ENCODE measurements at places on chromosomes 4 and X. TPM values are rescaled to one million over a fixed set of nuclear protein-coding genes. Genes with fewer than 3 reads are reported as not detected.

The KIT gene
- 0.22 TPM for total RNA-seq

The IL1RAPL1 gene
- total RNA-seq, result not detected

The HMGB3 gene
- total RNA-seq, result 22.8 TPM

The APEX2 gene
- total RNA-seq, result 26.6 TPM

The GABRG1 gene
- not detected for total RNA-seq

The TEX11 gene
- not detected for total RNA-seq

The NAA11 gene
- not detected for total RNA-seq

DNA sequence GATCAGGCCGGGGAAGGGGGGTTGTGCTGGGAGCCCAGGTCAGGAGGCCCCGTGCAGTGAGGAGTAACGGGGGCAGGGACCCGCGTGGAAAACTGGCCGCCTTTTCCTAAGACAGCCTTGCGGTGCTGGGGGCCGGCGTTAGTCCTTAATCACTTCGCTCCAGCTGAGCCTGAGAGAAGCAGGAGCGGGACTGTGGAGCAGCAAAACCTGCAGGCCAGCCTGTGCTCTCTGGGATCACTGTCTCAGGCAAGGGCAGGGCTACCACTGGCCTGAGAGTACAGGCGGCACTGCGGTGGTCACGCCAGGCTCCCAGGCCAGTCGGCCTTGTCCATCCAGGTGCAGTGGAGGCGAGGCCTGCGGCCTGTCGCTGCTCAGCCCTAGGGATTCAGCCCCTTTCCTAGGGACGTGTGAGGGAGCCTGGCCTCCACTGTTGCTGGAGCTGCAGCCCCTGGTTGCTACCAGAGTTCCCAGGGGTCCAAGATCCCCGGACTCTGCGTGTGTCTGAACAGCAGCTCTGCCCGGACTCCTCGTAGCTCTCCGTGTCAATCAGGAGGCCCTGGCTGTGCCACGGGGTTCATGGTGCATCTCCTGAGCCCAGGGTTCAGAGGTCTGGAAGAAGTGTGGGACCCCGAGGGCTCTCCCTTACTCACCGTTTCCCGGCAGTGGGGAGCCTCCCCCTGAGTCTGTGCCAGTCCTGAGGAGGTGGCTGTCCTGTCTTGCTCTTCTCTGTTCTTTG, 2141.7 kb upstream of the TENM3 start:
- H3K27me3 ChIP-seq, result no peaks in the 10 kb centered on the region
- no peak for DNase-seq
- no peaks in the 10 kb centered on the region for H3K36me3 ChIP-seq
- H3K4me3 ChIP-seq, result no peak overlapping the region

GRCh38 chrX:41718481-41719235, 5.3 kb upstream of the GPR82 start:
- H3K27me3 ChIP-seq, result peaks cover 18% of the 10 kb centered on the region
- H3K4me3 ChIP-seq, result no peak overlapping the region
- no peak for DNase-seq
- no peak overlapping the region for H3K27ac ChIP-seq
- H3K4me1 ChIP-seq, result peaks cover 43% of the 10 kb centered on the region
- peaks cover 13% of the 10 kb centered on the region for H3K36me3 ChIP-seq

- no peaks in the 10 kb centered on the region for H3K36me3 ChIP-seq
- no peaks in the 10 kb centered on the region for H3K4me1 ChIP-seq
- DNase-seq, result no peak
- H3K27ac ChIP-seq, result no peak overlapping the region
- no peak overlapping the region for H3K4me3 ChIP-seq
Observed at GRCh38 chr4:76536373-76536689, 101.3 kb downstream of the SHROOM3 start.

GRCh38 chrX:1103360-1103759, 109.1 kb downstream of the CRLF2 start:
- DNase-seq, result no peak
- no peak overlapping the region for H3K4me3 ChIP-seq
- H3K4me1 ChIP-seq, result no peaks in the 10 kb centered on the region
- no peaks in the 10 kb centered on the region for H3K36me3 ChIP-seq
- H3K27ac ChIP-seq, result no peak overlapping the region

DNA sequence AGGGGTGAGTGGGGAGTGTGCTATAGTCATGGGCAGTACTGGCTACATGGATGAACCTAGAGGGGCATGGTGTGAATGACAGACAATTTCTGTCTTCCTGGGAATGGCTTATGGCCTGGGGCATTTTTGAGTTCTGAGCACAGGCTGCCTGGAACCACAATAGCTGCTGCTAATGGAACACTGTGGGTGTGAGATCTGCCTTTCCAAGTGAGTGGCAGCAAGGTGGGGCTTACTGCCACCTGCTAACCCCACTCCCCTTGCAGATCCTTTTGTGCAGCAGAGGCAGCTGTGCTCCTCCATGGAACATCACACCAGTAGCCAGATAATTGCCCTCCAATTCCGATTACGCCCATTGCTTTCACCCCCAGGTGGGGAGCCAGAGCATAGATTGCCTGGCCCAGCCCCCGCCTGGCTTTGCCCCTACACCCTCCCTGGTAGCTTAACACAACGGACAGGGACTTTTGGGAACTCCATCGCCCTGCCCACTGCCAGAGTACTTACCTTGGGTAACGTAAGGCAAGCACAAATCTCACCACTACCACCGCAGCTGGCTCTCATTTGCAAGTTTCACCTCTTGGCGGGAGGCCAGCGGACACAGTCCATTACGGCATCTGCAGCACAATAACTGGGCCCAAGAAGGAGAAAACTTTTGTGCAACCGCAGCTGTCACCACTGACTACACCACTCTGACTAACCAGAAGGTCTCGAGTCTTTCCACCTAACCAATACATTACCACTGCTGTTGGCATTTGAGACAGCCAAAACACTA, 421.2 kb upstream of the NWD2 start:
- DNase-seq, result no peak
- H3K27me3 ChIP-seq, result no peaks in the 10 kb centered on the region
- H3K36me3 ChIP-seq, result no peaks in the 10 kb centered on the region
- no peak overlapping the region for H3K27ac ChIP-seq

- DNase-seq, result peak; percentile 62
- H3K27ac ChIP-seq, result no peak overlapping the region
- H3K27me3 ChIP-seq, result no peaks in the 10 kb centered on the region
- H3K4me1 ChIP-seq, result peaks cover 9% of the 10 kb centered on the region
Observed at GRCh38 chr4:1767770-1768366, 25.2 kb upstream of the FGFR3 start.

GRCh38 chr4:48692897-48693296, 87.2 kb downstream of the FRYL start:
- peaks cover 32% of the 10 kb centered on the region for H3K4me1 ChIP-seq
- H3K27ac ChIP-seq, result no peak overlapping the region
- DNase-seq, result no peak
- no peak overlapping the region for H3K4me3 ChIP-seq

DNA sequence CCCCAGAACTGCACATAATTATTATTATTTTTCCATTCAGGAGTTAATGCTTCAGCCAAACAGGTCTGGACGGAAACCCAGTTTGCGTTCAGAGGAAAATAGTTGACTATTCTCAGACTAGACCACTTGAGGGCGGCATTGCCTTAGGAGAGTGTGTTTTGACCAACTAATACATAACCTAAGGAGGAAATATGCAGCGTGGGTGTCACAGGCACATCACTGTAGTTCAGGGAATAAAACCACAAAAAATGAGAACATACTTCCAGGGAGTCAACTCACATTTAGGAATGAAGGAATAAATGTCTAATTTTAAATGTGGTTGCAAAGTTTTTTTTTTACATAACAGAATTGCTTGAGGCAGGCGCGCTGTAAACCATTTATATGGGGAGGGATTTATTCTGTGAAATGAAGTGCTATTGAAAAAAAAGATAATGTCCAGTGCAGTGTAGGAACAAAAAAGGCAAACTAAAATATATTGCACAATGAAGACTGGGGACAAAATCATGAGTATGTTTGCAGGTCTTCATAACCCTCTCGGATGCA, 93.3 kb downstream of the SYNPO2 start:
- peaks cover 8% of the 10 kb centered on the region for H3K27me3 ChIP-seq
- no peaks in the 10 kb centered on the region for H3K36me3 ChIP-seq
- no peak overlapping the region for H3K27ac ChIP-seq
- H3K4me3 ChIP-seq, result no peak overlapping the region
- peak; percentile 52 for DNase-seq
- no peaks in the 10 kb centered on the region for H3K4me1 ChIP-seq

DNA sequence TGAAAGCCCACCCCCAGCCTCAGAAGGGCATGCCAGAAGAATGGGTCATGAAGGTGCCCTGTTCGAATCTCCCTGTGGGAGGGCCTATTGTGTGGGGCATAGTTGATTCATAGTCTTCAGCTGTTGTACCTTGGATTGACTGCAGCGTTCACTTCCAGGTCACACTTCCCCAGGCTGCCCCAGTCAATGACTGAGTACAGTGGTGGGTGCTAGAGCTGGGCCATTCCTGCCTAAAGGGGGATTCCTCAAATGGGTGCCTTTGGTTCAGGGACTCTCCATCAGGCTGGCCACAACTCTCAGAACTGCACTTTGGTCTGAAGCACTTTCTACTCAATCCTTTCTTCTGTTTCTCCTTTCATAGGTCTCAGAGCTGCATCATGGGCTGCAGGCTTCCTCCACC, 35.0 kb upstream of the RASGEF1B start:
- no peak overlapping the region for H3K27ac ChIP-seq
- peaks cover 6% of the 10 kb centered on the region for H3K27me3 ChIP-seq
- no peak overlapping the region for H3K4me3 ChIP-seq

DNA sequence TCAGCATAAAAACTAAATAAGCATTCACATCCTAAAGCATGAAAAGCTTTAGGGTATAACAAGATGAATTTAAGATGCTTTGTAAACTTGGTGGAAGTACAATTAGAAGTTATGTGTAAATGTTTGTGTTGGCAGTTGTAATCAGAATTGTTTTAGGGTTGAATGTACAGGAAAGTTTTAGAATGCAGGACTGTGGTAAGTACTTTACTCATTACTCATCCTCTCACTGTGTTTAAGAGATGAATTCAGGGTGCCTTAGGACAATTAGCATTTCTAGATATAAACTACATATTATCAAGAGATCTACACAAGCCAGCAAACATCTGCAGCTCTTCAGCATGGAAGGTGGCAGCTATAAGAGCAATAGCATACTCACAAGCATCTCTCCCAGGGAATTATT, 77.5 kb upstream of the ELOVL6 start:
- peaks cover 32% of the 10 kb centered on the region for H3K27me3 ChIP-seq
- no peaks in the 10 kb centered on the region for H3K4me1 ChIP-seq
- DNase-seq, result no peak
- H3K4me3 ChIP-seq, result no peak overlapping the region
- H3K27ac ChIP-seq, result no peak overlapping the region

DNA sequence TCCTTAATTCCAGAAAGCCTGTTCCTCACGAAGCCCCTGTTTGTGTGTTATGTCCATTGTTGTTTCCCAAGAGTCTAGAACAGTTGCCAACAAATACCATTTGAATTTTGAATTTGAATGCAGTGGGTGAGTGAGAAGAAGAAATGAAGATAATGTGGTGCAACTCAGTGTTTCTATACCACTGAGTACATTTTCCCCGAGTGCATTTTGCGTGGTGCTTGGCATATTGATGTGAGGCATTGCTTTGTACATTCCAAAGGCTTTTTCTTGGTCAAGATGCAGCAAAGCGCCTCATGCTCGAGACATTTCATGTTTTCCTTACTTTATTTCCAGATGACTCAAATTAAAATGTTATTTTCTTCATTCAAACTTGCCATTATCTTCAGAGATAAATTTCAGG, 253.1 kb upstream of the RPS6KA3 start:
- no peak for DNase-seq
- H3K27me3 ChIP-seq, result peaks cover 48% of the 10 kb centered on the region
- peaks cover 2% of the 10 kb centered on the region for H3K36me3 ChIP-seq

DNA sequence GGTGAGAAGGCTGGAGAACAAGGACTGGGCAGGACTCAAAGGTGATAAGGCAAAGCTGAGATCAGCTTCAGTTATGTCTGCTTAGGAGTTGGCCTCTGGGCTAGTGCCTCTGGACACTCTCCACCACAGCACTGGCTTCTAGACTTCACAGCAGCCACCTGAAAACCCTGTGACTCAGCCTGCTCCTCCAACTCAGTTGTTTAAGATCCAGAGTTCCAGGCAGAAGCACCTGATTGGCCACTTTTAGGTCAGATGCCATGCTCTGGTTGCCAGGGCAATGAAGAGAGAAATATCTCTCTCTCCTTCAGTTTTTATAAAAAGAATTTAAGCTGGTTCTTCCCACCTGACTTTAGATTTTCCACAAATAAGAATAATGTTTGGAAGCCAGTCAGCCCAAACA, 47.9 kb upstream of the BLTP1 start:
- H3K27ac ChIP-seq, result no peak overlapping the region
- H3K4me3 ChIP-seq, result no peak overlapping the region
- H3K36me3 ChIP-seq, result peaks cover 3% of the 10 kb centered on the region
- no peaks in the 10 kb centered on the region for H3K4me1 ChIP-seq

DNA sequence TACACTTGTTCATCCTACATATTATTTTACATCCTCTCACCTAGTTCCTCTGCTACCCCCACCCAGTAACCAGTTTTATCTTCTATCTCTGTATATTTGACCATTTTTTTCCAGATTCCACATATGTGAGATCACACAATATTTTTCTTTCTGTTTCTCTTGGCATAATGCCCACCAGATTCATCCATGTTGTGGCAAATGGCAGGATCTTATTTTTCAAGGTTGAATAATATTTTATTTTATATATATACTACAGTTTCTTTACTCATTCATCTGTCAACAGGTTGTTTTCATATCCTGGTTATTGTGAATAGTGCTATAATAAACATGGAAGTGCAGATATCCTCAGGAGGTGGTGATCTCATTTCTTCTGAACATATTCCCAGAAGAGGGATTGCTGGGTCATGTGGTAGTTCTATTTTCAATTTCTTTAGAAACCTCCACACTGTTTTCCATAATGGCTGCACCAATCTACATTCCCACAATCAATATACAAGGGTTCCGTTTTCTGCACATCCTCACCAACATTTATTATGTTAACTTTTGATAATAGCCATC, 48.2 kb downstream of the THAP9 start:
- no peak overlapping the region for H3K4me3 ChIP-seq
- H3K27me3 ChIP-seq, result no peaks in the 10 kb centered on the region
- H3K4me1 ChIP-seq, result no peaks in the 10 kb centered on the region
- H3K36me3 ChIP-seq, result peaks cover 14% of the 10 kb centered on the region

- H3K27me3 ChIP-seq, result no peaks in the 10 kb centered on the region
- no peak for DNase-seq
- H3K36me3 ChIP-seq, result no peaks in the 10 kb centered on the region
- H3K4me3 ChIP-seq, result no peak overlapping the region
- H3K4me1 ChIP-seq, result no peaks in the 10 kb centered on the region
Observed at GRCh38 chr4:107044170-107044569, 8.1 kb upstream of the DKK2 start.

- peaks cover 2% of the 10 kb centered on the region for H3K36me3 ChIP-seq
- peaks cover 10% of the 10 kb centered on the region for H3K4me1 ChIP-seq
- no peaks in the 10 kb centered on the region for H3K27me3 ChIP-seq
- H3K4me3 ChIP-seq, result no peak overlapping the region
- DNase-seq, result no peak
- no peak overlapping the region for H3K27ac ChIP-seq
Observed at GRCh38 chr4:8394061-8394519, 46.4 kb downstream of the ACOX3 start.

- H3K36me3 ChIP-seq, result no peaks in the 10 kb centered on the region
- peak; percentile 79 for DNase-seq
- H3K4me3 ChIP-seq, result peak overlapping the region; percentile 93
- peaks cover 16% of the 10 kb centered on the region for H3K4me1 ChIP-seq
Observed at GRCh38 chrX:70433848-70434351, 10.7 kb upstream of the DLG3 start.

GRCh38 chr4:121693886-121694285, 2.9 kb downstream of the ANXA5 start:
- H3K4me1 ChIP-seq, result peaks cover 37% of the 10 kb centered on the region
- H3K27me3 ChIP-seq, result peaks cover 18% of the 10 kb centered on the region
- no peak overlapping the region for H3K27ac ChIP-seq
- H3K4me3 ChIP-seq, result no peak overlapping the region

Measured in activated T-cell treated with anti-CD3 and anti-CD28 coated beads, Interleukin-2, amount 50 U/mL, for 72 hours (primary cell).